ENCODE measurements at places on chromosomes 3 and 15.

DNA sequence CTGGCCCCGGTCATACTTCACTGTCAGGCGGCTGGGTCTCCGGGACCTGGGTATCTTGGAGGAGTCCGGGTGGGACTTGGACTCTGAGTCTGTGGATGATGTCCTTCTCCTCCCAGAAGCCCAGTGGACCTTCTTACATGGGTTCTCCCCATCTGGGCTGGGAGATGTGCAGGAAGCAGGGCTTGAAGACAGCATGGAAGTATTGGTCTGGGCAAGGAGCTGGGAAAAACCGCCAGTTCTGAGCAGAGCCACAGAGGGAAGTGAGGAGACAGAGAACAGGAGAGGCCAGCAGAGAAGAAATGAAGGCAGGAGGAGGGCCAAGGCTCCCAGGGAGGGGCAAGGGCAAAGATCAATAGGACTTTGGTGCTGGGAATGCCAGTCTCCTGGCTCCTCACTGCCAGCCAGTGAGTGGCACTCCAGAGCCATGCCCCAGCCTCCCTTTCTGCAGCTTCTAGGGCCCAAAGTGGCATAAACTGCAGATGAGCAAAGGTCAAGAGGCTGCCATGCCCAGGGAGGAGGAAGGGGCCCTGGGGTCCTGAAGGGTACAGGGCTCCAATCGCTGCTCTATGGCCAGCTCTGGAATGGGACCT, at the start of gene PPP1R14D:
PPP1R14D (minus strand) TSS at position 262 of the 590 bp plus-strand sequence; CDS start at position 195, 67 bp downstream.
- no peak for DNase-seq

DNA sequence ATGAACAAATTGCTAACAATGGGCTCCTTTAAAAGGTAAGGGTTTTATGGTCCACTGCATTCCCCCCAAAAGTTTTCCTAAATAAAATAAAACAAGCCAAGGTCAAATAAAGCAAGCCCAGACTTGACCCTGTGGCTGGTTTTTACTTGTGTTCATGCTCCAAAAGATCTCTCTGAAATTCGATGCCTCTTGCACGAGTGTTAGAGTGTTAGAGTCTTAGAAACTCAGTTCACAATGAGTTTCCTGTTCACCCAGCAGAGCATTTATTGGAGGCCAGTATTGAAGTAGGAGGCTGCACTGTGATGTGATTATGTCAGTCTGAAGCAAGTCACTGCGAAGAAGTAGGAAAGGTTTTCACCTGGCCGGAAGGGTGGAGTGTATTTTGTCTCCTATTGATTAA, 59.9 kb upstream of the LRTM1 start:
- no peak for DNase-seq

GRCh38 chr15:41825572-41826535, 2.0 kb upstream of the JMJD7 start:
- DNase-seq, result no peak

DNA sequence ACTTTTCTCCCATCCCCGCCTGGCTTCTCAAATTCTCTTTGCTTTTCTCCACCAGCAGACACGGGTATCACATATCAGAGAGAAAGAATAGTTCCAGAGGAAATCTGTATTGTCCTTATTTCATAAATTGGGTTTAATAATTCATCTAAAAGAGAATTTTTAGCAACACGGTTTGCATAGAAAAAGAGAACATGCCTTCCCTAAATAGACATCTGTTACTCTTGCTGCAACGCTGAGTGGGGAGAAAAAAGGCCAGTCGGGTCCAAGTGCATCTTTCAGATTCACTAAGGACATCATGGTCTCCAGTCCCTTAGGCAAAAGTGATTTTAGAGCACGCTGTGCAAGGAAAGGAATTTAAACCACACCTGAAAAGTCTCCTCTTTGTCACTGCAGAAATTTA, 201.3 kb downstream of the ABHD5 start:
- no peak for DNase-seq

- no peak for DNase-seq
Measured at GRCh38 chr3:64463981-64464380, 223.8 kb downstream of the ADAMTS9 start.

DNA sequence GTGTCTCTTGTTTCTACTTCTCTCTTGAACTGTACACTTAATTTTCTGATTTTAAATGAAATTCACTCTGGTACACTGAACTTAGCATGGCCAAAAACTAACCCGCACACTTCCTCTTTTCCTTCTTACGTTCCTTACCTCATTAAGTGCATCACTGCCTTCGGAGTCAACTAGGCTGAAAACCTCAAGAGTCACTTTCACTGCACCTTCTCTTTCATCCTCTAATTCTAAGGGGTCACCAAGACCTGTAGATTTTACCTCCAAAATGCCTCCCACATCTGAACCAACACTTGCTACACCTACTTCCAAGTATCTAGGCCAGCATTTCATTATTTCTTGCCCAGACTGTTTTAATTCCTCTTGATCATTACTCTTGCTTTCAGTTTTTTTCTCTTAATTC, 6.6 kb downstream of the CBLB start:
- DNase-seq, result no peak

- DNase-seq, result no peak
Measured at GRCh38 chr3:147389717-147390116, 16.6 kb downstream of the ZIC4 start.

DNA sequence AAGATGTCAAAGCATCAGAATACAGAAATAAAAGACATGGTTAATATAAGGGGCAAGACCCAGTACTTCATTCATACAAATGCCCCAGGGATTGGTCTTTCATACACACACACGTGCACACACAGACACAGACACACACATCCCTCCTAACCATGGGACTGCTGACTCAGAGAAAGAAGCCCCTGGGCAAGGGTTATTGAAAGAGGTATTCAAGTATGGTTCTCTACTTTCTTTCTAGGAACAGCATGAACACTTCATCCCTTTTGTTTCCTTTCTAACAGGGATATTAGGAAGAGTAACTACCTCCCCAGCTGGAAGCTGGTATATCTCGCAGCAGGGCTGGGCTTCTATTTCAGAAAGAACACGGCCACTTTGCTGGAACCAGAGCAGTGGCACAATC, 33.2 kb upstream of the ZFAND6 start:
- no peak for DNase-seq

GRCh38 chr3:160384639-160385318, 14.2 kb downstream of the IFT80 start:
- DNase-seq, result no peak

DNA sequence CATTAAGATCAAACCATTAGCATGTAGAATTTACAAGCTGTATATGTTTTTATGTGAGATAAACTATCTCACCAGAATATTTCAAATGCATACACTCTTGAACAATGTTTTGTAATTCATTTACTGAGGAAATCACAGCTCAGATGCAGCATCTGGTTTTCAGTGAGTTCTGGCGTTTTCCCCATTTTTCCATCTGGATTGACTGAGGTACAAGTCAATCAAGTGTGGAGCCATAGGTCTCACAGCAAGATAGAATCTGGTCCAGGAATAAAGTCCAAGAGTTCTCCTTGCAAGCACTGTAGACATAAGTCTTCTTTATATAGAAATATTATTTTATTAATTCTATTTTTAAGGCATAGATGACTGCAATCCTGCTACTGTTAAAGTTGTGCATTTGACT, 219.3 kb downstream of the ZBBX start:
- no peak for DNase-seq

GRCh38 chr3:102514241-102514640, 79.4 kb downstream of the ZPLD1 start:
- DNase-seq, result no peak

- no peak for DNase-seq
Measured at GRCh38 chr15:70518201-70519003, 245.0 kb downstream of the UACA start.

DNA sequence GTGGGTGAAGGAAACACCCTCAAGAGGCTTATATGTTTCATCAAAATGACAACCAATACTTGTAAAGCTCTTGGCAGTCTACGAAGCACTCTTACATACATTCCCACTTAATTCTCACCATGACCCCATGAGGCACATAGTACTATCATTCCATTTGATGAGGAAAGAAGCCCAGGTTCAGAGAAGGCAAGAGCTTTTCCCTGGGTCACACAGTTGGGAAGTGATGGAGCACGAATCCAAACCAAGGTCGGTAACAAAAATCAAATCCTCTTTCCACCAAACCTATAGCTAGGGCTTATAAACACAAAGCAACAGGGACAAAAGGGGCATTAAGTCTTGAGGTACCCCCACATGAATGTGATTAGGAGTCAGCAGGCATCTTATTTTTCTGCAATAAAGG, 187.1 kb downstream of the UACA start:
- no peak for DNase-seq

DNA sequence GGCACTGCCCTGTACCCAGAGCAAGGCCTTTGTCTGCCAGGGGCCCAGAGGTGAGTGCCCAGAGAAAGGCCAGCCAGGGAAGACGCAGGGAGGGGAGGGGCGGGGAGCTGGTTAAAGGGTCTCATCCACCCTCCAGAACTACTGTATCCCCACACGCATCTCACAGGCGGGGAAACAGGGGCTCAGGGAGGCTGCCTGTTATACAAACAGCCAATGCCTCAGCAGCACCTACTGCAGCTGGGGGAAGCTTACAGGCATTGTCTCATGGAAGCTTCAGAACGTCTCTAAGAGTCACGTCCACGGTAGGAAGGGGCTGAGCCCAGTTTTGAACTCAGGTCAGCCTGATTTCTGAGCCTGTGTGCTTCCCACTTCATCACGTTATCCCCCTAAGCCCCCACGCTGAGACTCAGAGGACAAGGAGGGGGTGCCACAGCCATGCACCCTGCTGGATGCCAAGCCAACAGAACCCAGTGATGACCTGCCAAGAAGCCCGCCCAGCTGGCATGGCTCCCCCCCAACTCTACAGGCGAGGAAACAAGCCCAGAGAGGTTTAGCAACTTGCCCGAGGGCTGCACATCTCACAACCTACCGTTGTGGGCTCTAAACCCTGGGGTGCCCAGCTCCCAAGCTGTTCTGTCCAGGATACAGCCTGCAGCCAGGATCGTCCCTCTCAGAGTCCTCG, 54.5 kb downstream of the IQSEC1 start:
- no peak for DNase-seq

DNA sequence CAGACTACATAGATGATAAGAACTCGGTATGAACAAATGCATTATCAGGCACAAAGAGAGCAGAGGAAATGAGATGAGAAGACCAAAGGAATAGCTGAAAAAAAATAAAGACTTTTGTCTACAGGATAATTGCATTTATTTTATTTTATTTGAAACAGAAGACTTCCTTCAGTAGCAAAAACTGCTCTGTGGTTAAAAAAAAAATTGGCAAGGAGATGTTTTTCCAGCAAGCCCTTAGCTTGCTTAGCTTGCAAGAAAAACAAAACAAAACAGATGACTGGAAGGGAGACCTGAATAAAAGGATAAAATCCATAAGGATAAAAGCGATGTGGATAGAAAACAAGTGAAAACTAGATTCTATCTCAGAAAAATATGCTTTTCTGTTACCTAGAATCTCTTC, 9.1 kb upstream of the PPM1L start:
- DNase-seq, result no peak

DNA sequence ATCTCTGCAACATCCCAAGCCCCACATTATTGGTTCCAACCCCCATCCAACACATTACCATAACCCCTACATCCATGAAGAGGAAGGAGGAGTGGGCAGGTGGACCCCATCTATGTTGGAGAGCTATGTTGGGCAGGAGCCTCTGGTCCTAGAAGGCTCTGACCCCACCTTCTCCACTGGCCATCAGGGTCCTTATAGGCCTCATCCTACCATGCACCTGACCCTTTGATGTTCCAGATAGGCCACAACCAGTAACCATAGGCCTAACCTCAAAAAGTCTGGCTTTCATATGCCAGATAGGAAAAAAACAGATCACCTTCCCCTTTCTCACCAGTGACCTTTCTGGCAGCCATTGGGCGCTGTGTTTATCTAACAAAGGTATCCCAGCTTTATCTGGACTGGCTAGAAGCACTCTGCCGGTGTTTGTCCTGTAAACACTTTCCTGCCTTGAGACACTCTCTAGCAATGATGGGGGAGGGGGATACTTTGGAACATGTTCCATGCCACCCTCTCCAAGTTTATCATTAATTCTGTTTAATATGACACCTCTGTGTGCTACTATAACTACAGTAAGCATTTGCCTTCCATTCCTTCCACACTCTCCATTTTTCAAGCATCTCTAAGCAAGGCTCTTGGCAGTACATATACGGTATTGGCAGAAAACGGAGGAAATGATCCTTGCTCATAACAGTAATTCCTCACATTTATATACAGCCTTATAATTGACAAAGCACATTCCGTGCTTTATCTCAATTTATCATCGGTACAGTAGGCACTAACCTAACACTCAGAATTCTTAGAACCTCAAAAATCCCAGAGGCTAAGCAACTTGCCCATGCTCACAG, 377.1 kb downstream of the VPS13C start:
- DNase-seq, result no peak

- no peak for DNase-seq
Measured at GRCh38 chr3:100533176-100533575, 40.8 kb downstream of the TMEM45A start.

GRCh38 chr15:80906159-80906766, 83.4 kb downstream of the MESD start:
- no peak for DNase-seq

DNA sequence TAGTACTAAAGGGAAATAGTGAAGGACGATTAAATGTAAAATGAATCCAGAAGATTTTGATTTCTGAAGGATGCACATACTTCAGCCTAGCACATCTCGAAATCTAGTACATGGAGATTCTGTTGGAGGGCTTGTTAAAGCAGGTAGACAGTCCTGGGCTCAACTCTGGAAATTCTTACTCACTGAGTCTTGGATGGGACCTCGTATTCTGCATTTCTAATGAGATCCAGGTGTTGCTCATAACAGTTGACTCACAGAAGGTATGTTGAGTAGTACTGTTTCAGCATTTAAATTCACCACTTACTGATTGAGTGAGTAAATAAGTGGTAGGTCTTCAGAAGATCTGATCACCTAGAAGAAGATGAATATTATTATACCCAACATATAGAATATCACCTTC, 623.4 kb upstream of the SGO1 start:
- DNase-seq, result no peak

GRCh38 chr15:76912430-76912829, 7.3 kb upstream of the SCAPER start:
- DNase-seq, result no peak

GRCh38 chr3:141094790-141095545, 43.8 kb downstream of the SPSB4 start:
- no peak for DNase-seq

GRCh38 chr15:29731865-29732264, 90.4 kb downstream of the TJP1 start:
- no peak for DNase-seq

GRCh38 chr3:107977221-107978130, 113.4 kb downstream of the CD47 start:
- no peak for DNase-seq
